ENCODE measurements at places on chromosomes 2 and 18.

DNA sequence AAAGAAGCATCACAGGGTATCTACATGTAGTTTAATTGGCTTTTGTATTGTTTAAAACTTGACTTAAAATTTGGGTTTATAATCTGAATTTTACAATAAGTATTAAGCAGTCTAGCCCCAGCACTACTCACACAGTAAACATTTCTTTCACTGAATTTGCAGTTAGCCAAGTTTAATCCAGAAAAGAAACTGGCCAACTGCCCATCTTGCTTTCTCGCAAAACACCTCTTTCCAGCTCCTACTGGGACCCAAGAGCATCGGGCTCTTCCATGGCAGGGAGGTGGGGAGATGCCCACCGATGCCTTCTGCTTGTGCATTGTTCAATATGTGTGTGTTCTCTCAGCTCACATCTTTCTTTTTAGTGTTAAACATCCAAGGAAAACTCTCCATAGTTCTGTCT is 212.8 kb upstream of the BOD1L2 start:
- DNase-seq: no peak

DNA sequence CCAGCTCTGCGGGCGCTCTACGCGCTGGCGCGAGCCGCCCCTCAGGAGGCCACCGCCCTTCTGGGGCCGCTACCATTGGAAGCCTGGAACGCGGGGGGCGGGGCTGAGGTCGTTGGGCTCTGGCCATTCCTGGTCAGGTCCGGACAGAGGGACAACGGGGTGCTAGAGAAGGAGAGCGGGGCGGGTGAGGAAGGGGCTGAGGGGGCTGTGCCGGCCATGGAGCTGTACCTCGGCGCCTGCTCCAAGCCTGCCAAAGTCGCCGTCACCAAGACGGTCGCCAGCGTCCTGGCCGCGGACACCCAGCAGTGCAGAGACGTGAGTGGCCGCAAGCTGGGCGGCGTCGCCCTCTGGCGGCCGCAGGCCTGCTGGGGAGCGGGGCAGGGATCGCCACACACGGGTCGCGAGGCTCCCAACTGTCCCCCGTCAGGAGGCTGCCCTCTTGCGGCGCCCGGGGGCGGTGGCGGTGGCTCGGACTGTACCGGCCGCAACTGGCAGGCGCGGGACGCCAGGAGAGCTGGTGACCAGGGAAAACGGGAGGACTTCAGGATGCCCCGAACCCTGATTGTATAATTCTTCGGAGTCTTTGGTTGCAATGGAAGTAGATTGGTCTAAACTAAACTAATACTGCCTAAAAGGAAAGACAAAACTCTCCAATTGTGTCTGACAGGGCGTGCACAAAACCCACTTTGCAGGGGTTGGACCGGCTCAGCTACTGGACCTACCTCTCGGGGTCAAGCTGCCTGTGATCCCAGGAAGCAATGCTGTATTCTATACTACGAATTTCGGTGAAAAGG is at the start of gene FSIP2:
Gene FSIP2 (plus strand): TSS at position 126 of the 794 bp plus-strand sequence. CDS start 91 bp downstream, at position 217.
- DNase-seq: no peak

GRCh38 chr2:191866675-191867506 is 20.0 kb upstream of the CAVIN2 start:
- no peak for DNase-seq

DNA sequence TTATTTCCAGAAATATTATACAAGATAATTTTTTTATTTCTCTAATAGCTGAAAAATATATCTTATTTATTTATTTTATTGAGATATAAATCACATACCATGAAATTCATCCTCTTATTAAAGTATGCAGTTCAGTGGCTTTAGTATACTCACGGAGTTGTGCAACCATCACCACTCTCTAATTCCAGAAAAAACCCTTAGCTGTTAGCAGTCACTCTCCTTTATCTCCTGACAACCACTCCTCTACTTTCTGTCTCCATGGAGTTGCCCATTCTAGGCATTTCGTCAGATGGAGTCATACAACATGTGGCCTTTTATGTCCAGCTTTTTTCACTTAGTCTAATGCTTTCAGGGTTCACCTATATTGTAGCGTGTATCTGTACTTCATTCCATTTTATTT is 66.5 kb downstream of the TCF7L1 start:
- no peak for DNase-seq

DNA sequence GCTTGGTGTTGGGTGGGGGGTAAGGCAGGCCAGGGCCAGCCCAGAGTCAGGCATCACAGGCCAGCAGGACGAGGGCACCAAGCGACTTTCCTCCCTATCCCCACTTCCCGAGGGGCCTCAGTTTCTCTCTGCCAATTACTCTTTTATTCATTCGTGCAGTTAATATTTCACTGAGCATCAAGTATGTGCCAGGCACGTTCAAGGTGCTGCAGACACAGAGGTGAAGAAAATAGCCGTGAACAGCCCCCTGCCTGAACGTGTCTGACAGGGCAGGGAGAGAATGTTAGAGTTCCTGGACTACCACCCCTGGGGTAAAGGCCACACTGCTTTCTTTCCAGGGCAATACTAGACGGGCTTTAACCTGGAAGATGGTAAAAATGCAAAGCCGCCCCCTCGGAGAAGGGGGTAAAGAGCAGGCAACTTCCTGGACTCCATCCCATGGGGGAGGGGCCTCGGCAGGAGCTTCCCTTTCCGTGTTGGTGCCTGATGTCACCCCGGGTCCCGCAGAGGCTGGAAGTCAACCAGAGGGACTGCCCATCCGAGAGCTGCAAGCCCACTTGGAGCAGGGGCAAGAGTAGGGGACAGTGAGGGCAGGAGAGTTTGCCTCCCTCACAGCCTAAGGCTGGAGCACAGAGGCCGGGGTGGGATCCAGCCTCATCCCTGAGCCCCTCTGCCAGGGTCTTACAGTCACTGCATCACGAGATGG is 47.1 kb downstream of the CENPO start:
- no peak for DNase-seq

- DNase-seq: no peak
These were observed 6.9 kb downstream of the ATP6V1B1 start for GRCh38 chr2:70942396-70943204.

GRCh38 chr2:27809761-27810241 is 38.3 kb downstream of the MRPL33 start:
- DNase-seq: no peak

- no peak for DNase-seq
These were observed 338.0 kb downstream of the TMX3 start for GRCh38 chr18:68376926-68377325.

GRCh38 chr18:25557011-25557410 is 205.0 kb upstream of the ZNF521 start:
- DNase-seq: no peak

GRCh38 chr2:196510246-196510645 is 129.3 kb upstream of the CCDC150 start:
- no peak for DNase-seq

GRCh38 chr2:105866216-105867185 is 121.8 kb downstream of the NCK2 start:
- no peak for DNase-seq

- no peak for DNase-seq
These were observed 105.6 kb downstream of the CRIM1 start for GRCh38 chr2:36461039-36461681.

GRCh38 chr2:50004667-50005066 is 850.4 kb upstream of the FSHR start:
- no peak for DNase-seq

DNA sequence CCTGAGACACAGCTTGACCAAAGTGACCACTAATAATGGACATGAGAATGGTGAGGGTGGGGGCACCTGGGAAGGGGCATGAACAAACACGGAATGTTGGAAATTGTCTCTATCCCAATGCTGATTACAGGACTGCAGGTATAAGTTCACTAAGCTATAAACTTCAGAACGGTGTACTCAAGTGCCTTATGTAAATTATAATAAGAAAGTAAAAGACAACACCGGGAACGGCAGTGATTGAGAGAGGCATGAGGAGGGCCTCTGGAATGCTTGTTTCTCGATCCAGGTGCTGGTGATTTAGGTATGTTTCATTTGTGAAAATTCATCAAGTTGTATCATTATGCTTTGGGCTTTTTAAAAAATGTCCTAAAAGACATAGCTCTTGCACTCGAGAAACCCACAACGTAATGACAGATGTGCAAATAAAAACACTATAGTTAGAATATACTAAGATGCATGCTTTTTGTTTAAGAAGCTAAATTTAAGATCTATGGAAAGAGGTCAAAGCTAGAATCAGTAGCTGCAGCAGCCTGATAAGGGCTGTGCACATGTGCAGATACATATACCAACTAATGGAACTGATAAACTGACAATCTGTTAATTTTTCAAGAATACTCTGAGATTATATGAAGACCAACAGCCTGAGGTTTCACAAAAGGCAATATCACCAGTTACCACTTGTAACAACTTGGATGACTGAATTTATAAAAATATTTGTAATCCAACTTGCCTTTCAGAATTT is 7.6 kb downstream of the HIBCH start:
- DNase-seq: no peak

- no peak for DNase-seq
These were observed 473.8 kb downstream of the TGIF1 start for GRCh38 chr18:3923750-3924149.

DNA sequence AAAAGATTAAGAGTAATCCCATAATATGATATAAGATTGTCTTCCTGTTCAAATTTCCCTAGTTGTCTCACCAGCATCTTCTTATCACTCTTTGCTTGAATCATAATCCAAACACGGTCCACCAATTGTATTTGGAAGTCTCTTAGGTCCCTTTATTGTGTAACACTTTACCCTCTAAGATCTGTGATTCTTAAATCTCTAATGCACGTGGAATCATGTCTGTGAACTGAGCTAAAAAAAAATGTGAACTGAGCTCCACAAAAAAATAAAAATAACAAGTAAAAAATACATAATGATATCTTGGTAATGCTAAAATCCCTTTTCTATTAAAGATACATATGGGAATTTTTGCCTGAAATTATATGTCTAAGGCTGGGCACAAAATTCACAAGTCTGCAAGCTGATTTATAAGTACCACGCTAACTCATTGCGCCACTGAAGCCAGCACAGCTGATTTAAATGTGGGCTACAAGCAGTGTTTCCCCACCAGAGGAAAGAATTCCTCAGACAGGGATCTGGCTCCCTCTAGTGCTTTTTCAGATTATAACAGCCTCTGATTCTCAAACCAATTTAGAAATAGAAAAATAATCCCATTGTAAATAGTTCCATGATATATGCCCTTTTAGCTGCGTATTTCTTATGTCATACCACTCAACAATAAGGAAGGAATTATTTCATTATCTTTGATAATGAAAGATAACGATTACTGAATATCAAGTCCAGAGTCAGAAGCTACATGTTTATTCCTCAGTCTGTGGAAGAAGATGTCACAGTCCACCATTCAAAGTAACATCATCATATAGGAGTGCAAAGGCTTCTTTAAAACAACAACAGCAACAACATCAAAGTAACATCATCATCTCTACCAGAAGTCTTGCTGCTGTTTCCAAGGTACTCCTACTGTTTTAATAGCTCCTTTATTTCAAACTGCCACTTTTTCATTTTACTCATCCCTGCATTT is 22.9 kb downstream of the RBM43 start:
- no peak for DNase-seq

DNA sequence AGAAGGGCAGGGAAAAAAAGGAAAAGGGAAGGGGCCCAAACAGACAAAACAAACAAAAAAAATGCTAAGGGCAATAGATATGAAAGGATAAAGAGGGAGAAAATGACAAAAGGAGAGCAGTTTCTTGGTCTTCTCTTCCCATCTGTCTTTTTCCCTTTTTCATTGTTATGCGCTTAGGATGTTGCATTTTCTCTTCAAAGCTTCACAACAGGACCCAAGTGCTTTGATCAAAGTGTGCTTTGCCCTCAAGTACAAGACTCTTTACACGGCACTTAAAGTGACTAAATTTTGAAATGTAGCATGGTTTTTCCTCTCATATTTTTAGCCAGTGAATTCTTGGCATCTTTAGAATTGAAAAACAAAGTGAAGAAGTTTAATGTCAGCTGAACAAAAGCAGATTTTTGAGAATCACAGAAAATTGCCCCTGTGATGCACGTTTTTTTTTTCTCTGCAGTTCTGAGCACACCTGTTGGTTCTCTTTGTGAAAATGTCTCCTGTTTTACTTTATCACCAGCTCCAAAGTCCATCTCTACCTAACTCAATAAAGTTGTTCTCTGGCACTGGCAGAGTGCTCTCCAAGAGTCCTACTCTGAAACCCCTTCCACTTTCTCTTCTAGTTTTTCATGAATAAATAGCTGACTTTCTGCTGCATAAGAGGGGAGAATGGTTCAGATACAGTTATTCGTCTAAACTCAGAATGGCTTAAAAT is 126.6 kb downstream of the KCNH7 start:
- no peak for DNase-seq

DNA sequence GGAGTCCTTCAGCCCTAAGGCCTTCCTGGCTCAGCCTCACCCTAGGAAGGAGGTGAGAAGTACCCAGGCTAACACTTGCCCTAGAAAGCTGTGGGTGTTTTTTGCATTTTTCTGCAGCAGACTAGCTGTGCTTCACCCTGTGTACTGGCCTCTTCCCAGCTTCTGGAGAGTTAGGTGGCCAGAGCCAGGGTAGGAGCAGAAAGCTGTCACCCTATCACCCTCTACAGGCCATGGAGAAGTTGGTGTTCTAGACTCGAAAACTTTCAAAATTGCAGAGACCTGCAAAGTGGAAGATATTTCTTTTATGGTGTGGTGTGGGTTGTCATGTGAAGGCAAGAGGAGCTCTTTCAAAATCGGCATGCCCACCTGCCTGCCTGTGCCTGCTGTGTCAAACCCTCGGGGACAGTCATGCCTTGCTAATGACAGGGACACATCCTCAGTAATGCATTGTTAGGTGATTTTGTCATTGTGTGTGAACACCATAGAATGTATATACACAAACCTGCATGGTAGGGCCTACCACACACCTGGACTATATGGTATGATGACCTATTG is 29.8 kb downstream of the EHD3 start:
- no peak for DNase-seq

DNA sequence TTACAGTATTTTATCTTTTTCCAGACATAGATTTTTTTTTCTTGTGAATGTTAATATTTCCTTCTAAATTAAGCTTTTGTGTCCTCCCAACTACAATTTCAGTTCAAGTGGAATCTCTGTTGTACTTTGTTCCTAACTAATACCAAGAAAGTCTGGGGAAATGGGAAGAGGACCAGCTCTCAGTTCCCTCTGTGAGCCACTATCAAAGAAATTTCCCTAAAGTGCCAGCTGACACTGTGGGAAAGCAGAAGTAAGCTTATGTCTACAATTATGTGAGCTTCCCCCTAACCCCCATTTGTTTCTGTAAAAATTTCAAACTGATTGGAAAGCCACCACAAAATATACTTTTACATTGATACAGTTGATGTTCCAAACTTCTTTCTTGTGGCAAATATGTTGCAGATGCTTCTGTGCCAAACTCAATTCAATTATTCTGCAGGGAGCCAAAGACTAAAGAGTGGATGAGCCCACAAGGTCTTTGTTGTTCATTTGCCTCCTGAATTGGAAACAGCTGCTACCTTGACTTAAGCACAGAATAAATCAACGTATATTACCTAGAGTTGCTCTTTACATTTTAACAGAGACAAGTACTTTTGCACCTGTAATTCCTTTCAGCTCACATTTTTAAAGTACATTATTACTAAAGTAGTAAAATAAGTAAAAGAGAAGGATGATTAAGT is 306.6 kb downstream of the PTH2R start:
- DNase-seq: no peak

DNA sequence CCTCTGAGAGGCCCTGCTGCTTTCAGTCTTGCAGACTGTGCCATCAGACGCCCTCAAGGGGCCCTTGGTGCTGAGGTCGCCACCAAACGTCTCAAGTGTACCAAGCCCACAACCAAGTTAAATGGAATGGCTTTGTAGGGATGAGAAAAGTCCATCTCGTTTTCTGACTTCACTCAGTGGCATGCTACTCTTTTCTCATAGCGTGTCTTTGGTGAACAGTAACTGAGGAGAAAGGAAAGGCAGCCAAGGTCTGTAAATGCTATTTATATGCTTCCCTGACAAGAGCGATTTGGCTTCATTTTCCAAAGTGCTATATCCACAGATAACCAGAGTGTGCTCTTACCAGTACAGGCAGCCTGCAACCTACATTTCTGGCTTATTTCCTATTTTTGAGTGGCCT is 123.0 kb downstream of the MTX2 start:
- DNase-seq: no peak
